ENCODE measurements at places on chromosomes 1 and 21. TPM values are rescaled to one million over a fixed set of nuclear protein-coding genes. Genes with fewer than 3 reads are reported as not detected.

- DNase-seq = no peak
- peaks cover 3% of the 10 kb centered on the region for H3K27me3 ChIP-seq
- no peaks in the 10 kb centered on the region for H3K36me3 ChIP-seq
- no peaks in the 10 kb centered on the region for H3K4me1 ChIP-seq
Observed at GRCh38 chr1:97013941-97014340, 292.4 kb downstream of the PTBP2 start.

GRCh38 chr1:198497326-198498102, 43.0 kb downstream of the ATP6V1G3 start:
- no peak overlapping the region for H3K4me3 ChIP-seq
- H3K36me3 ChIP-seq = no peaks in the 10 kb centered on the region
- no peak overlapping the region for H3K27ac ChIP-seq

DNA sequence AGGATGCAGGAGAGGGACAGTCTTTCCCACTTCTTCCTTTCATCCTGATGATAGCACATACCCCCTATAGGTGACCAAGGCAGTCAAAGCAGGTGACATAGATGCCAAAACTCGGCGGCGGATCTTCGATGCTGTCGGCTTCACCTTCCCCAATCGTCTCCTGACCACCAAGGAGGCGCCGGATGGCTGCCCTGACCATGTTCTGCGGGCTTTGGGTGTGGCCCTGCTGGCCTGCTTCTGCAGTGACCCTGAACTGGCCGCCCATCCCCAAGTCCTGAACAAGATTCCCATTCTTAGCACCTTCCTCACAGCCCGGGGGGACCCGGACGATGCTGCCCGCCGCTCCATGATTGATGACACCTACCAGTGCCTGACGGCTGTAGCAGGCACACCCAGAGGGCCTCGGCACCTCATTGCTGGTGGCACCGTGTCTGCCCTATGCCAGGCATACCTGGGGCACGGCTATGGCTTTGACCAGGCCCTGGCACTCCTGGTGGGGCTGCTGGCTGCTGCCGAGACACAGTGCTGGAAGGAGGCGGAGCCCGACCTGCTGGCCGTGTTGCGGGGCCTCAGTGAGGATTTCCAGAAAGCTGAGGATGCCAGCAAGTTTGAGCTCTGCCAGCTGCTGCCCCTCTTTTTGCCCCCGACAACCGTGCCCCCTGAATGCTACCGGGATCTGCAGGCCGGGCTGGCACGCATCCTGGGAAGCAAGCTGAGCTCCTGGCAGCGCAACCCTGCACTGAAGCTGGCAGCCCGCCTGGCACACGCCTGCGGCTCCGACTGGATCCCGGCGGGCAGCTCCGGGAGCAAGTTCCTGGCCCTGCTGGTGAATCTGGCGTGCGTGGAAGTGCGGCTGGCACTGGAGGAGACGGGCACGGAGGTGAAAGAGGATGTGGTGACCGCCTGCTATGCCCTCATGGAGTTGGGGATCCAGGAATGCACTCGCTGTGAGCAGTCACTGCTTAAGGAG, 2.9 kb downstream of the NCDN start:
- no peak overlapping the region for H3K27ac ChIP-seq
- no peak for DNase-seq
- H3K27me3 ChIP-seq = no peaks in the 10 kb centered on the region

DNA sequence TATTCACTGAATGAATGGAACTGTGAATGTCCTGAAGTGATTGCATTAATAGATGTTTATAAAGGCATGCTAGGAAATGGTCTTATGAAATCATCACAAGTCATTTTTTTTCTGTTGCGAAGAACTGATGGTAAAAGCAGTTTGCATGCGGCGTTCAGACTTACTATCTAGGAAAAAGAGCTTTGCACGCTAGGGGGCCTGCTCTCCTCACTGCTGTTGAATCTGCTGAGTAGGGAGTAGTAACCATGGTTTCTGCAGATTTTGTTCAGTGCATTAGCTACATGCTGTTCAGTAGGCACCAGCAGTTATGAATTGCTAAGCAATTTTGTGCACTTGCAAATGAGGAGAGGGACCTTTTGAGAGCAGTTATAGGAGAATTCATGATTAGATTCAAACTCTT, 57.9 kb downstream of the CENPF start:
- no peaks in the 10 kb centered on the region for H3K27me3 ChIP-seq
- DNase-seq = peak; percentile 36
- H3K4me3 ChIP-seq = no peak overlapping the region
- no peak overlapping the region for H3K27ac ChIP-seq

DNA sequence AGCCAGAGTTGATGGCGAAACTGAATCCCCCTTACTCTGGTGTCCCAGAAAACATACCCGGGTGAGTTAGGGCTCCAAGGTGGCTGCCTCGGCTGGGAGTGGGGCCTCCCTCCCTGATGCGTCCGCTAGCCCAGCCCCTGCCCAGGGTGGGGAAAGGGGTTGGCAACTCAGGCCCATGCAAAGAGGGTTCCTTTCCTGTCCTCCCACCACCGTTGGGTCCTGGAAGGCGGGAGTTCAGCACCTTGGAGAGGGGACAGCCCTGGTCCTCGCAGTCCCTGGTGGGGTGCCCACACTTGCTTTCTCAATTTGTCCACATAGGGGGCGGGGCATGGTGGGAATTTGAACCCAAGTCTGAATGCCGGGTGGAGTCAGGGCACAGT, 6.1 kb downstream of the SRM start:
- peaks cover 17% of the 10 kb centered on the region for H3K36me3 ChIP-seq
- peak; percentile 26 for DNase-seq
- peaks cover 18% of the 10 kb centered on the region for H3K4me1 ChIP-seq
- no peak overlapping the region for H3K27ac ChIP-seq

- no peak overlapping the region for H3K27ac ChIP-seq
- no peak for DNase-seq
- H3K4me3 ChIP-seq = no peak overlapping the region
- H3K27me3 ChIP-seq = no peaks in the 10 kb centered on the region
- peaks cover 17% of the 10 kb centered on the region for H3K4me1 ChIP-seq
Observed at GRCh38 chr1:36448530-36449056, 1.7 kb downstream of the OSCP1 start.

GRCh38 chr21:15219894-15220293, 155.1 kb upstream of the NRIP1 start:
- H3K27me3 ChIP-seq = no peaks in the 10 kb centered on the region
- no peak overlapping the region for H3K27ac ChIP-seq
- H3K36me3 ChIP-seq = no peaks in the 10 kb centered on the region
- H3K4me1 ChIP-seq = peaks cover 29% of the 10 kb centered on the region
- no peak overlapping the region for H3K4me3 ChIP-seq

FMO5 gene
- not detected for total RNA-seq

KIAA1614 gene
- total RNA-seq = not detected

KCNT2 gene
- total RNA-seq = not detected

DNA sequence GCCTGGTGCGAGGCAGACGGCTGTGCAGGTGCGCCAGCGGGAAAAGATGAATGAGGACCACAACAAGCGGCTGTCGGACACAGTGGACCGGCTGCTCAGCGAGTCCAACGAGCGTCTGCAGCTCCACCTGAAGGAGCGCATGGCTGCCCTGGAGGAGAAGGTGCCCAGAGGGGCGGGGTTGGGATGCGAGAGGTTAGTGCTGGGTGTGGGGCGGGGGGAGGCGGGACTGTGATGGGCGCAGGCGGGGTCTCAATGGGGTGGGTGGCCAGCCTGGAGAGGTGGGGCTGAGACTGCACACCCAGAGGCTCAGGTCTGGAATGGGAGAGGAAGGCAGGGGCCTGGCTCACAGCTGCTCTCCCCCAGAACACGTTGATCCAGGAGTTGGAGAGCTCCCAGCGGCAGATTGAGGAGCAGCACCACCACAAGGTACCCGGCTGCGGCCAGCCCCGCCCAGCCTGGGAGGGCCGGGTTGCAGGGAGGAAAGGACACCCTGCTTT, 22.3 kb downstream of the PPFIA4 start:
- no peak for DNase-seq
- H3K4me3 ChIP-seq = no peak overlapping the region
- no peaks in the 10 kb centered on the region for H3K4me1 ChIP-seq
- no peak overlapping the region for H3K27ac ChIP-seq
- peaks cover 5% of the 10 kb centered on the region for H3K27me3 ChIP-seq
- no peaks in the 10 kb centered on the region for H3K36me3 ChIP-seq

GRCh38 chr21:16509476-16509875, 779.7 kb downstream of the USP25 start:
- no peaks in the 10 kb centered on the region for H3K36me3 ChIP-seq
- no peaks in the 10 kb centered on the region for H3K27me3 ChIP-seq
- no peak for DNase-seq
- H3K4me1 ChIP-seq = no peaks in the 10 kb centered on the region
- H3K27ac ChIP-seq = no peak overlapping the region
- no peak overlapping the region for H3K4me3 ChIP-seq

COA6 gene
- total RNA-seq = 50.2 TPM

DNA sequence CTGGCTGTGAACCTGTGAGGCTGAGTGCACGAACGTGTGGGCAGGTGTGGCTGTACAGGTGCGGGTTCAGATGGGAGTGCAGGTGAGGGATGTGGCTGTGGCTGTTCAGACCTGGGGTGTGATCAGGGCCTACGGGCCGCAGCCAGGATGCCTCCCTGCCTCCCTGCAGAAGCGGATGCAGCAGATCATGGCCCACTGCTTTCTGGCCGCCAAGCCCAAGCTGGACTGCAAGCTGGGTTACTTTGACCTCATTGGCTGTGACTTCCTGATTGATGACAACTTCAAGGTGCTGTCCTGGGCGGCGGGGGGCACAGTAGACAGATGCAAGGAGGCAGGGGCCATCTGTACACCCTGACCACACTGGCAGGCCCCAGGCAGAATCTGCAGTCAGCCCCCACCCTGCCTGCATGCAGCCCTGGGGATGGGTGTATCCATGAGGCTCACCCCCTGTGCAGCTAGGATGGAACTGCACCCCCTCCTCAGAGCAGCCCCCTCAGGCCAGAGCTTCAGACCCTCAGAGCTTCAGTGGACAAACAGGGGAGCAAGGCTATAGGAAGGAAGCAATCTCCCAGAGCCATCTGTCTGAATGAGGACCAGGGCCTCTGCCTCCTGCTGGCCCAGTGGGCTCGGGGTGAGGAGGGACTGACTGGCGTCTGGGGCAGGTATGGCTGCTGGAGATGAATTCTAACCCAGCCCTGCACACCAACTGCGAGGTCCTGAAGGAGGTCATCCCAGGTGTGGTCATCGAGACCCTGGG, 9.8 kb downstream of the TNFRSF18 start:
- H3K27ac ChIP-seq = no peak overlapping the region
- no peak overlapping the region for H3K4me3 ChIP-seq
- peaks cover 2% of the 10 kb centered on the region for H3K36me3 ChIP-seq
- H3K4me1 ChIP-seq = peaks cover 9% of the 10 kb centered on the region

CLEC20A gene
- total RNA-seq = not detected

GRCh38 chr1:22711591-22712501, 1.2 kb downstream of the EPHB2 start:
- H3K27ac ChIP-seq = no peak overlapping the region
- H3K4me3 ChIP-seq = peak overlapping the region; percentile 30
- no peak for DNase-seq
- no peaks in the 10 kb centered on the region for H3K36me3 ChIP-seq
- peaks cover 9% of the 10 kb centered on the region for H3K4me1 ChIP-seq
- peaks cover 46% of the 10 kb centered on the region for H3K27me3 ChIP-seq

CD1E gene
- not detected for total RNA-seq

OR2L13 gene
- not detected for total RNA-seq

AK5 gene
- total RNA-seq = 9.1 TPM

GRCh38 chr1:183881387-183882131, 76.6 kb downstream of the RGL1 start:
- no peak for DNase-seq
- H3K4me1 ChIP-seq = no peaks in the 10 kb centered on the region
- H3K27me3 ChIP-seq = no peaks in the 10 kb centered on the region
- H3K27ac ChIP-seq = no peak overlapping the region

TMEM82 gene
- not detected for total RNA-seq
